Ascending aorta (tissue), 2 donors: ENCODE measurements at places on chromosomes 7 and 10. TPM values are rescaled to one million over a fixed set of nuclear protein-coding genes. Genes with fewer than 3 reads are reported as not detected.

- H3K27me3 ChIP-seq: no peaks in the 10 kb centered on the region
- H3K4me3 ChIP-seq: no peak overlapping the region
- DNase-seq: no peak
- H3K4me1 ChIP-seq: no peaks in the 10 kb centered on the region
- H3K36me3 ChIP-seq: no peaks in the 10 kb centered on the region
Measured at GRCh38 chr10:17756557-17757217, 4.7 kb downstream of the TMEM236 start.

GRCh38 chr10:89685936-89686335, 15.5 kb upstream of the KIF20B start:
- no peak overlapping the region for H3K27ac ChIP-seq
- no peak overlapping the region for H3K4me3 ChIP-seq
- H3K36me3 ChIP-seq: no peaks in the 10 kb centered on the region
- H3K27me3 ChIP-seq: no peaks in the 10 kb centered on the region
- no peaks in the 10 kb centered on the region for H3K4me1 ChIP-seq

- peak overlapping the region; percentile 75 for H3K4me3 ChIP-seq
- H3K4me1 ChIP-seq: peaks cover 22% of the 10 kb centered on the region
- no peaks in the 10 kb centered on the region for H3K27me3 ChIP-seq
- H3K27ac ChIP-seq: peak overlapping the region; percentile 98
Measured at GRCh38 chr7:522071-522950, 2.7 kb upstream of the PDGFA start.

GRCh38 chr10:100744136-100744986, 1.0 kb upstream of the PAX2 start:
- peaks cover 77% of the 10 kb centered on the region for H3K27me3 ChIP-seq
- DNase-seq: no peak
- no peaks in the 10 kb centered on the region for H3K36me3 ChIP-seq
- peak overlapping the region; percentile 60 for H3K4me3 ChIP-seq
- H3K4me1 ChIP-seq: peaks cover 59% of the 10 kb centered on the region

Gene NKX2-3
- not detected for total RNA-seq

Gene PDCD4
- 10.3 TPM for total RNA-seq

DNA sequence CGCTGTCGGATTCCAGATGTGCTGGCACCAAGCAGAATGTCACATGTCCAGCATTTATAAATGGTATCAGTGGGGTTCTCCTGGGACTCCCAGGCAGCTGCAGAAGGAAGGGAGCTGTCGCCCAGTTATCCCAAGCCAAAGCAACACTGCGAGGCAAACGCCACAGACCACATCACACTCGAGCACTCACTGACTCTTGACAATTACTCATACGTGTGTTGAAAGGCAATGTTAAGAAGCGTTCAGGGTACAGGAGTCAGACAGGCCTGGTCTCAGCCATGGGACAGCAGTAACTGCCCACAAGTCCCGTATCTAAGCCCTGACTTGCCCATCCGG, 113.4 kb downstream of the DIP2C start:
- DNase-seq: no peak
- H3K27ac ChIP-seq: no peak overlapping the region
- no peaks in the 10 kb centered on the region for H3K27me3 ChIP-seq
- H3K36me3 ChIP-seq: no peaks in the 10 kb centered on the region
- H3K4me1 ChIP-seq: peaks cover 7% of the 10 kb centered on the region
